ENCODE measurements at places on chromosomes 6 and 20.

DNA sequence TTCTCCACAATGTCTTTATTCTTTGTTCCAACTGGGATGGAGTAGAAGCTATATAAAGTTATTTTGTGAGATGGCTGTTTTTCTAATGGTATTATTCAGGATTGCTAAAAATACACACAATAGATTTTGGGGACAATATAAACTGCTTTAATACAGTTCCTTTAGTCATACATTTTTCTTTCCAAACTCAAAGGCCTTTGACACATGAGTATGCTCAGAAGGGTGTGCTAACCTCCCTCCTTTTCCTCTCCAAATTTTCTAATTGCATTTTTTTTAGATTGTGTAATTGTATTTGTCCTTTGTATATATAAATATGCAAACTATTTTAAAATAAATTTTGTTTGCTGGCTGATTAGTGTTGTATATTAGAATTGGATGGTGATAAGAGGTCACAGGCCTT is 119.6 kb upstream of the FOXO3 start:
- no peak for DNase-seq

DNA sequence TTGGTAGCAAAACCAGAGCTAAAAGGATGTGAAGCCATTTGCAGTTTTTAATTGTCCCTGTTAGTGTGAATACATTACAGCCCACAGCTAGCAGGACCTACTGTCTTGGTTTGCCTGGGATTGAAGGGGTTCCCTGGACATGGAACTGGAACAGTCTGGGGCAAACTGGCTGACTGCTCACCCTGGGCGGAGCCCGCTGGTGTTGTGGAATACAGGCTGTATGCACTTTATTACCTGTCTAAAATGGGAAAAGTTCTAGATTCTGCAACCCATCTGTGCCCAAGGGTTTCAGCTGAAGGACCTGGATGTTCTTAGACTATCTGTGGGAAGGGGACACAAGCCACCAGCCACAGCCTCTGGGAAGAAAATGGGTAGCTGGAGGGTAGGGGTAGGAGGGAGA is 12.2 kb upstream of the CDKN1A start:
- no peak for DNase-seq

DNA sequence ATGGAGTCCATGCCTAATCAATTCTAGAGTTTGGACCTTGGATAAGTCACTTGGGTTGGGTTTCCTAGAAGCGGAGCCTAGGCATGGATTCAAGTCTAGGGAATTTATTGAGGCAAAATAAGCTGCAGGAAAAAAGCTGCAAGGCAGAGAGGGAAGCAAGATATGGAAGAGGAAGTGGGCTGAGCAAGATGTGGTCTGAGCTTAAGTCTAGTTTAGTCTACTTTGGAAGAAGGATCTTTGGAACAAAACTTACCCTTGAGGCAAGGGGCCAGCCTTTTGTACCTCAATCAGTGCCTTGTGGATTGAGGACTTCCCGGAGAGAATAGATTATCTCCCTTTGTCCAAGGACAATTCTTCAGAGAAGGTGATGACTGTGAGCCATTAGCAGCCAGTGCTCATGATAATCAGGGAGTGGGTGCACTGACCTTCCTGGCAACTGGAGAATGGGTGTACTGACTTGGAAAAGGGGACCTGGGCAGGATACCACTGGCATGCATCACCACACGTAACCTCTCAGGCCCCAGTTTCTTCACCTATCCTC is 10.9 kb downstream of the ZSCAN9 start:
- DNase-seq, result peak; percentile 9

GRCh38 chr6:114100215-114100994 is 129.5 kb upstream of the HDAC2 start:
- no peak for DNase-seq

DNA sequence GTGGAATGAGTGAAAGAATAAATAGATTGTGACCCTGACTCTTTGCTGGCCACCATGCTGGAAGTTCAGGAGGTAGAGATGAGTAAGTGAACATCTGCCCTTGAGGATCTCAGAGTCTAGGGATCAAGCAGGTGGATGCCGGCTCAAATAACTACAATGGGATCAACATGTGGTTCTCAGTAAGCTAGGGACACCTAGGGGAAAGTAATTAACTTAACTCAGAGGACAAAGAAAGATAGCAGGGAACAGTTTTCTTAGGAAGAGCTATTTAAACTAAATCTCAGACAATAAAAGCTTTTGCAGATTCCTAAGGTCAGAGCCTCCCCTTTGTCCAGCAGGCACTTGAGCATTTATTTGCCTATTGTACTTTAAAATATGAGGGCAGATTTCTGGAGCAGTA is 29.1 kb downstream of the SLC13A3 start:
- DNase-seq, result no peak

DNA sequence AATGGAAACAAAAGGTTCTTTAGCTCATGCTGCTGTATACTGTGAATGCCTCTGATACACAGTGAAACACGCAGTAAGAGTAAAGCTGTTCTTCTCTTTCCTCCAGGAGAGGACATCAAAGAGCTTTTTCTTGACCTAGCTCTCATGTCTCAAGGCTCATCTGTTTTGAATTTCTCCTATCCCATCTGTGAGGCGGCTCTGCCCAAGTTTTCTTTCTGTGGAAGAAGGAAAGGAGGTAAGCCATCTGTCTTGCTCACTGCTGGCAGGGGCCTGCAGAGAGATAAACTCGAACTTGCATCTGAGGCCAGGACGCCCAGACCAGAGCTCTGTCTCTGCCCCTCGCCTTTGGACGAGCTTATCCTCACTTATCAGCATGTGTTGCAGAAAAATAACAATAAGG is 37.7 kb downstream of the LY86 start:
- no peak for DNase-seq

- no peak for DNase-seq
Observed at GRCh38 chr6:163446549-163446948, 32.0 kb downstream of the QKI start.

DNA sequence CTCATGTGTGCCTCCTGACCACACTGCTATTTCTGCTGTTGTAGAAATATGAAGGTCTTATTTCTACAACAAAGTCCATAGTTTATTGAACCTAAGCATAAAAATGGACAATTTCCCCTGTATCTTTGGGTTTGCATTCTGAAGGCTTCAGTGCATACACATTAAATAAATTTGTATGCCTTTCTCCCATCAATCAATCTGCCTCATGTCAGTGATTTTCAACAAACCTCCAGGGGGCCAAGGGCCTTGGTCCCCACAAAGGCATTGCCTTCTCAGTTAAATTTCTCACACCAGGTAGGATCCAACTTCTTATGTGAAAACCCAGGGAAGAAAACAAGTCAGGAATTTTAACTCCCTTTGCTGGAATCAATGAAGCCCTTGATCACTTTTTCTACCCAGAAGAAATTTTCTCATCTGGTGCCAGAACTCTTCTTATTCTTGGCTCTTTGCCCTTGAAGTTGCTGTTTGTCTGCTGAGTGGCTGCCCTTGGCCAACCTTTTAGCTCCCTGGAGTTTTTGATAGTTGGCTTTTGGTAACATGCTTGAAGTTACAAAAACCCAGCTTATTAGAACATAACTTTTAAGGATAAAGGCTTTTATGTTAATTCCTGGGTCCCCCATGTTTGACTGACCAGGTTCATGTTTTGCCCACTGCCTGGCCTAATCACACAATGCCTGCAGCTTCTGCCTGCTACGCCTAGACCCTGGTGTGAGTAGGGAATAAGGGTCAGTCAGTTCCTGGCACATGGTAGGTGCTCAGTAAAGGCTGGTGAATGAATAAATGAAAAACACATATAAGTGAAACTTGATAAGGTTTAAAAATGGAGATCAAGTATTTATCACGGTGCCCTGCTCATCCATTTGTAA is 37.0 kb downstream of the SHLD1 start:
- DNase-seq, result no peak

- DNase-seq, result no peak
Observed at GRCh38 chr6:72559067-72559466, 62.8 kb upstream of the KCNQ5 start.

Measured in GF-D8 (cell line).